ENCODE measurements at places on chromosomes 4 and X.

DNA sequence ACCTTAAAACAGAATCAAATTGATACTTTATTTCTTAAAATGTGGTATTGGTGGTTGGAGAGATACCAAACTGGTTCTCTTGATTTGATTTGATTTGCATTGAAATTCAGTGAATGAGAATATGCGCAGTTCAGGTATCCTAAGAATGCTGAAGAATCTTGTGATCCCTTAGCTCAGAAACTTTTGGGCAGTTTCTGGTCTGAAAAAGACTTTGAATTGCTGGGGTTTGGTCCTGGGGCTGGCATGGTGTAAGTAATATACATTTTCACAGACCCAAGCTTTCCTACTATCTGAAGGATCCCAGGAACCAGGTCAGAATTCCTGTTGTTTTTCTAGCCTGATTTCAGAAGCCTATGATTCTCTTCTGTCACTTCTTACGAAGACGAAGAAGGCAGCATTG, 6.6 kb downstream of the RAB33B start:
- no peak for DNase-seq

DNA sequence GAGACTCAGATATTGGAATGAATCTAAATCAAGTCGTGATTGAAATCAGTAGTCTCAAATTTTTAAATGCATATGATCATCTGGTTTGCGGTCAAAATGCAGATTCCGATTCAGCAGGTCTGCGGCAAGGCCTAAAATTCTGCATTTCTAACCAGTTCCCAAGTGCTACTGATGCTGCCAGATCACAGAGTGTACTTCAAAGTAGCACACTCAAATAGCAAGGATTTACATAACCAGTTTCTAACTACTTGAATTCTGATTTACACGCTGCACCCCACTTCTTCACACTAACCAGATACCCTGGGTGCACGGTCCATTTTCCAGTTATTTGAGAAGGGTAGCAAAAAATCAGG, 752 bp downstream of the MBTPS2 start:
- DNase-seq: peak; percentile 41

GRCh38 chr4:184889666-184890335, 64.0 kb upstream of the ACSL1 start:
- peak; percentile 12 for DNase-seq

DNA sequence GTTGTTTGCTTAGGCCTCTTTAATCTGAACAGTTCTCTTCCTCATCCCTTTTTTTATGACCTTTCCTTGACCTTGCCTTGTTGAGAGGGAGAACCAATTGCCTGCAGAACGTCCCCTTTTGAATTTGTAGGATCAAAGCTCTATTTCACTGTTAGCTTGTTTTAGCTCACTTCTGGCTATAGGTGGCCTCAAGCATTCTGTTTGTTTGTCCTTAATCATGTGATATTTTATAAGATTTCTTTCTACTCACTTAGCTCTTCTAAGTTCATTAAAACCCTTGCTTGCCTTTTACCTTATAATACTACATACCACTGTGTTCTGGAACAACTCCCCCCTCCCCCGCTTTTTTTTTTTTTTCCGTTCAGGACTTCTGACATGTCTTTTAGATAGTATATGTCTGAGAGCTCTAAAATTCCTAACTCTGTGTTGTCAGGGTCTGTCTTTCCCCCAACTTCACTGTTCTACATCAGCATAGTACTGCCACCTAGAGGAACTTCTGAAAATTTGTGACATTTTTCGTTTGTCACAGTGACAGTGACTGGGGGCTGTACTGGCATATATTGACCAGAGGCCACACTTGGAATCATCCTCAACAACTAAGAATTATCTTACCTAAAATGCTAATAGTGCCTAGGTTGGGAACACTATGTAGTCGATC, 128.5 kb downstream of the LARP7 start:
- DNase-seq: peak; percentile 52

- DNase-seq: no peak
Observed at GRCh38 chrX:623599-624315, 6.8 kb upstream of the SHOX start.

GRCh38 chr4:70359115-70359661, 1.4 kb upstream of the SMR3A start:
- DNase-seq: no peak

DNA sequence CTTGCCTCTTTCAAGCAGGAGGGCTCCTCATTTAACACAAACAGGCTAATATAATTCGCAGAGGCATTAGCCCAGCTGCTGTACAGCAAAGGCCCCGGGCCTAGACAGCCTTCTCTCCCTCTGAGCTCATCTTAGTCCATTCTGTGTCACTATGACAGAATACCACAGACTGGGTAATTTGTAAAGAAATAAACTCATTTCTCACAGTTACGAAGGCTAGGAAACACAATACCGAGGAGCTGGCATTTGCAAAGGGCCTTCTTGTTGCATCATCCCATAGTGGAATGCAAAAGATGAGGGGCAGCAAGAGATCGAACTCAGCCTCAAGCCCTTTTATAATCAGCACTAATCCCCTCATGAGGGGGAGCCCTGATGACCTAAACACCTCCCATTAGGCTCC, 48.5 kb downstream of the TSPAN5 start:
- DNase-seq: no peak

DNA sequence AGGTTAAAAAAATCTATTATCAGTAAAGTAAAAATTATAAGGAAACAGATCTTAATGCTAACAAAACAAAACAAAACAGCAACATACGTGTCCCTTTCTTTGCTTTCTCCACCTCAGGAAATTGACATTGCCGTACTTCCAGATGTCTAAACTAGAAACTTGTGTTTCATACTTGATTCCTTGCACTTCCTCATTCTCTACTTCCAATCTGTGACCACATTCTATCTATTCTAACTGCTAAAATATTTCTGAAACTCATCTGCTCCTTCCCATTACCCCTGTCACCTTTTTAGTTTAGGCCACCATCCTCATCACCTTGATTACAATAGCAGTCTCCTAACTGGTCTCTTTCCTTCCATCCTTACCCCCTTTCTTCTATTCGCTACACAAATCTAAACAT, 22.5 kb upstream of the RPA4 start:
- peak; percentile 26 for DNase-seq

DNA sequence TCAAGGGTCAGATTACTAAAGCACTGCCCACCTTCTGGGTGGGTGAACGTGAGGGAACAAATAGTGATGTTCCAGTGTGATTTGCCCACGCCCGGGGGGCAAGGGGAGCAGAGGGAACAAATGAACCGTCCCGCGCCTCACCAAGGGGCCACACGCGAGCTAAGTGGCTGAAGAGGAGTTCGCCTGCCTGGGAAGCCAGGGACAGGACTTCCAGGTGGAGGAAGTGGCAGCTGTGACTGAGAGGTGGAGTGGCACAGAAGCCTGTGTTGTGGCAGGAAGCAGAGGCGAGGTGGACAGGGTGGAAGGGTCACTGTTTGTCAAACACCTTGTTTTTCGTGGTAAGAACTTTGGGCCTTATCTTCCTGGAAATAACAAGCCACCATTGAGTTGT, 9.0 kb upstream of the SORBS2 start:
- no peak for DNase-seq

DNA sequence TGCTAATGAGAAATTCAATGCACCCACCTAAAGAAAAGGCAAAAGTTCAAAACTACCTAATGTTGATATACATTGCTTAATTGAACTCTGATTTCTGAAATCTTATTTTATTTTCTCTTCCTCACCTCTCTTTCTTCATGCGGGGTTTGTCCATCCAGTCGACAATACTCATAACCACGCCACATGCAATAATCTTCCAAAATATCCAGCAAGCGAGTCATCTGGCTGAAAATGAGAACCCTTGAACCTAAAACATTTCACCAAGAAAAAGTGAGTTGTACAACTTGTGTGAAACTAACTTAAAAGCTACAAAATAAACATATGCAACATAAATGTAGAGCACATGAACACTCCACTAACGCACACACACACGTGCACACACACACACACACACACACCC, 26.7 kb downstream of the SMARCA1 start:
- no peak for DNase-seq

DNA sequence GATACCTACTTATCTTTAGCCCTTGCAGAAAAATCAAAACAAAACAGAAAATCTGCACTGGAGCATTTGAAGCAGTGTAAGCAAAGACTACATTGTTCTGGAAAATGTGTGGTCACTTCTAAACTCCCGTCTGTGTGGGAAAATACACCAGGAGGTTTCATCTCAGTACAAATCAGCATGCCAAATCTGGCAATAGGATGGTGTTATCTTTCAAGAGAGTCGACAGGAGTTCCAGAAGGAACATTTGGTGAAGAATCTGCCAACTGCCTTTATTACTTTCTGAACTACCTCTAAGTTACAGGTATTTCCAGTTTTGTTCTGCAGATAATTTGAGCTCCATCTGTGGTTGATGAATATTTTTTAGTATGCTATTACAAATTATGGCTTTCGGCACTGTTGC, 1348.0 kb downstream of the RAPGEF2 start:
- DNase-seq: no peak

DNA sequence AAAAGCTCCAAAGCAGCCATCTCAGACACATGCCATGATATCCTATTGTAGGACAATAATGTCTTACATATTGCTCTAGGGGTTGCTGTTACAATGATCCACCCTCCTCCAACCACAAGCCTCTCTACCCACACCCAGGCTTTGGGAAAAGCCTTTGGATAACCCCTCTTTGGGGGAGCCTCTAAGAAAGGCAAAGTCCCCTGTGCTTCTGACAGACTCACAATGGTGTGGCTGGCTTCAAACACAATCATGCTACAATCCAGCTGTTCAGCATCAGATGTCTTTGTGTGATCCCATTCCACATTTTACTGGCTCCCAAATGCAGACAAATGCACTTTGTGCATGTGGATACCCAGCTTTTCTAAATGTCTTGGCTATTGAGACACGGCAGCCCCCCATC, 65.9 kb upstream of the CAPN6 start:
- DNase-seq: no peak

DNA sequence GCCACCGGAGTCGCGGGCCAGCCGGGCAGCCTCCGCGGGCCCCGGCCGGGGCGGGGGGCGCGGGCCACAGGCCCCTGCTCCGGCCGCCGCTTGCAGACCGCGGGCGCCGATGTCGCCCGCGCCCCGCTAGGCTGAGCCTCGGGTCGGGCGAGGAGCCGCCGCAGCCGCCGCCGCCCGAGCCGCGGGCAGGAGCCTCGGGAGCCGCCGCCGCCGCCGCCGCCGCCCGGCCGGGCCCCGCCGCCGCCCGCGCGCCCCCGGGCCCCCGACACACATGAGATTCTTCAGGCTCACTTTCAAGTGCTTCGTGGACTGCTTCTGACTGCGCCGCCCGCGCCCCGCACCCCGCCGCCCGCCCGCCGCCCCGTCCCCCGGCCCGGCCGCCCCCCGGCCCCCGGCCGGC, 345 bp downstream of the SLC6A8 start:
- DNase-seq: no peak

Data from GM12865 (cell line).